ENCODE measurements at places on chromosomes 4 and X. TPM values are rescaled to one million over a fixed set of nuclear protein-coding genes. Genes with fewer than 3 reads are reported as not detected.

Gene HCCS
- 47.4 TPM for total RNA-seq

Gene SAT1
- 469 TPM for total RNA-seq

Gene KLHL5
- total RNA-seq: 46.2 TPM

Gene CACNA1F
- 0.05 TPM for total RNA-seq

Gene CDKL2
- total RNA-seq: 1.1 TPM

Gene LDB2
- total RNA-seq: not detected

Gene YIPF7
- not detected for total RNA-seq

Gene RUFY3
- 23.5 TPM for total RNA-seq

Gene KCNE5
- total RNA-seq: 0.32 TPM

Gene SMR3B
- not detected for total RNA-seq

Gene ADH7
- total RNA-seq: not detected

Gene HMX1
- total RNA-seq: not detected

Gene NCBP2L
- total RNA-seq: not detected

Gene SSX1
- not detected for total RNA-seq

Gene ASMTL
- 14.7 TPM for total RNA-seq

Gene MAGED4
- total RNA-seq: 2.7 TPM

Gene SCARB2
- total RNA-seq: 137 TPM

Gene H2BW2
- not detected for total RNA-seq

Gene AADAT
- total RNA-seq: 14.5 TPM

Data from NCI-H460 (cell line).